Hepatocyte (in vitro differentiated cells): ENCODE measurements at places on chromosomes 4 and X. TPM values are rescaled to one million over a fixed set of nuclear protein-coding genes. Genes with fewer than 3 reads are reported as not detected.

Gene CYBB
- 0.30 TPM in 1 of 2 replicates, not detected in the other for polyA plus RNA-seq

- DNase-seq, result no peak
- no peaks in the 10 kb centered on the region for H3K36me3 ChIP-seq
- H3K27me3 ChIP-seq, result no peaks in the 10 kb centered on the region
- H3K4me3 ChIP-seq, result no peak overlapping the region
Measured at GRCh38 chr4:145756244-145756643, 76.3 kb downstream of the C4orf51 start.

Gene RAB33A
- 7.7 and 11.2 TPM in 2 replicates for polyA plus RNA-seq

Gene FGD1
- 8.7 and 11.9 TPM in 2 replicates for polyA plus RNA-seq

GRCh38 chr4:16122308-16122711 lies 38.5 kb upstream of the PROM1 start:
- H3K36me3 ChIP-seq, result no peaks in the 10 kb centered on the region
- no peak overlapping the region for H3K4me3 ChIP-seq
- DNase-seq, result no peak
- no peaks in the 10 kb centered on the region for H3K27me3 ChIP-seq
- no peaks in the 10 kb centered on the region for H3K4me1 ChIP-seq
- no peak overlapping the region for H3K27ac ChIP-seq

Gene APBB2
- 23.4 and 28.1 TPM in 2 replicates for polyA plus RNA-seq

DNA sequence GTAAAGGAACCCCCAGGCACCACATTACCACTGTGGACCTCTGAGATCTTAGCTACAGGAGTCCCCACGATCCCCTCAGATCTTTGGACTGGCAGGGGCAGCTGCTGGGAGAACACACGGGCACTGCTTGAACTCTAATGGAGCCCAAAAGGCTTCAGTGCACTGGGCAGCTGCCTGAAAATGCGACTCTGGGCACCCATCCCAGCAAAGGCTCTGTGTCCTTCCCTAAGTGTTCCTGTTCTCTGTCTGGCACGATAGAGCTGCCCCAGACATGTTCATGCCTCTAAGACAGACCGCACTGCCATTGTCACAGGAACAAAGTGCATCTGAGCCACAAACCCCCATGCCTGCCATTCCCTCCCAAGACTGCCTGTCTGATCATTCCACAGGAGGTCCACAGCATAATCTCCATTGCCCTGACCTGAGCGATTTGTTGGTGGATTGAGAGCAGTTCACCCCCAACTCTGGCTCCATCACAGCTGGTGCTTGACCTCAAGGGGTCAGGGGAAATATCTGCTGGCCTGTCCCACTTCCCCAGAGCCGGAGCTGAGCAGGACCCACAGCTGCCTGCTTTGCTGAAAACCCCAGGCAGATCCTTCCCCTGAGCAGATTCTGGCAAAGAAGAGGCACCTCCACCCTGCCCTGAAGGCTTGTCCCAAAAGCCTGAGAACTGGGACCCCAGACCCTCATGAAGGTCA lies 436.0 kb upstream of the INTU start:
- no peak overlapping the region for H3K4me3 ChIP-seq
- no peaks in the 10 kb centered on the region for H3K27me3 ChIP-seq
- no peak overlapping the region for H3K27ac ChIP-seq
- no peaks in the 10 kb centered on the region for H3K4me1 ChIP-seq
- no peak for DNase-seq
- H3K36me3 ChIP-seq, result no peaks in the 10 kb centered on the region

Gene AREG
- polyA plus RNA-seq, result 129 and 135 TPM in 2 replicates

- no peak for DNase-seq
- H3K4me3 ChIP-seq, result no peak overlapping the region
- H3K27ac ChIP-seq, result no peak overlapping the region
- no peaks in the 10 kb centered on the region for H3K36me3 ChIP-seq
Measured at GRCh38 chr4:19707876-19708275, 543.8 kb upstream of the SLIT2 start.

Gene CLDN34
- not detected in 2 replicates for polyA plus RNA-seq

Gene BEX5
- polyA plus RNA-seq, result 14.2 and 14.3 TPM in 2 replicates

DNA sequence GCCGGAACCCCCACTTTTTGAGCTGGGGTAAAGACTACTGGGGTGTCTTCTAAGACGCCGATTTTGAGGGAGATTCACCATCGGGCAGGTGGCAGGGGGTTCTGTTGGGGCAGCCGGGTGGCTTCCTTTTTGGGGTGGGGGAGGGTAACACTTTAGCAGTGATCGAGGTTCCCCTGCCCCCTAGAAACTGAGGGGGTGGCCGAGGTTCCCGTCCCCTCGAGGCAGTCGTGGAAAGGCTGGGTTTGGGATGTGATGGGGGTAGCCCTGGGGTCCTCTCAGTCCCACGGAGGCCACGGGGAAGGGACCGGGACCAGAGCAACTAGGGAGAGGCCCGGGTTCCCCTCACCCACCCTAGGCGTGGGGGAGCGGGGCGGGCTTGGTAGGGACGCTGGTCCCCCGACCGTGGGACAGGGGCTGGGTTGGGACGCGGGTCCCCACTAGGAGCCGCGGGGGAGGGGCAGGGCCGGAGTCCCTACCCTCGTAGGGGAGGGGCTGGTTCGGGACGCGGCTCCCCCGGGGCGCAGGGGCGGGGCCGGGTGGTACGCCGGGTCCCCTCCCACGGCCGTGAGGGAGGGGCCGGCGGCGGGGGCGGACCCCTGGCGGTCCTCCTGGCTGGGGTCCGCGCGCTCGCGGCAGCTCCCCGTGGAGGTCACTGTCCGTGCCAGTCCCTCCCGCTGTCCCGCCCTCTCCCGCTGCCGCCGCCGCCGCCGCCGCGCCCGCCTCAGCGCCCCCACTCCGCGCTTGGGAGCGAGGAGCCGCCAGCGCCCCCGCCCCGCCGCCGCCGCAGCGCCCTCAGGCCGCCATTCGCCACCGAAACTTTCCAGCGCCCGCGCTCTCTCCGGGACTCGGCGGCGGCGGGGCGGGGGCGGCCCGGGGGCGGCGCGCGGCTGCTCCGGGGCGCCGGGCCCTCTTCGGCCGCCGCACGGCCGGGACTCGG lies at the start of gene TBL1X:
TSS of gene TBL1X (plus strand) at position 624 of the 937 bp plus-strand sequence. CDS start 188,529 bp downstream, outside the sequence.
- H3K4me3 ChIP-seq, result peak within 1 kb of the TSS; percentile 55
- H3K36me3 ChIP-seq, result no peaks in the 10 kb centered on the region
- H3K27ac ChIP-seq, result peak within 1 kb of the TSS; percentile 78
- H3K4me1 ChIP-seq, result peaks cover 17% of the 10 kb centered on the region
- DNase-seq, result peak; percentile 77

GRCh38 chr4:123072060-123072459 lies 149.7 kb upstream of the NUDT6 start:
- no peak overlapping the region for H3K4me3 ChIP-seq
- DNase-seq, result no peak
- no peaks in the 10 kb centered on the region for H3K36me3 ChIP-seq
- no peak overlapping the region for H3K27ac ChIP-seq
- H3K27me3 ChIP-seq, result no peaks in the 10 kb centered on the region

DNA sequence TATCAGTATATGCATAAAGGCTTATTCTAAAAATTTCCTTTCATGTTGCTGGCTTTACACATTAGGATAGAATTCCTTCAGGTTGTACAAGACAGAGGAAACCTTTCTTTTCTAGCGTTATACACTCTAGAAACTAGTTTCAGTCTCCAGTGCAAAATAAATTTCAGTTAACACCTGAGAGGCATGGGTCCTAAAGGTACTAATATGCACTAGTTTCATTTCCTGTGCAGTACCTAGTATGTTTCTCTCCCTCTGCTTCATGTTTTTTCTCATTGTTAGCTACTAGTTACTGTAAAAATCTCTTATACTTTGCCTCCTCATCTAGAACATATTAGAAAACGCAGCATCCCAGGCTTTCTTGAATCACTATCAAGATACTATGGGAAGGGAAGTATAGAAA lies 54.0 kb downstream of the SNX25 start:
- H3K36me3 ChIP-seq, result no peaks in the 10 kb centered on the region
- no peak for DNase-seq
- H3K4me1 ChIP-seq, result no peaks in the 10 kb centered on the region

Gene BCORL1
- polyA plus RNA-seq, result 8.0 and 9.2 TPM in 2 replicates

GRCh38 chrX:123487236-123487635 lies 245.6 kb downstream of the THOC2 start:
- DNase-seq, result no peak
- H3K27me3 ChIP-seq, result no peaks in the 10 kb centered on the region
- no peaks in the 10 kb centered on the region for H3K4me1 ChIP-seq
- no peak overlapping the region for H3K4me3 ChIP-seq
- H3K27ac ChIP-seq, result no peak overlapping the region

DNA sequence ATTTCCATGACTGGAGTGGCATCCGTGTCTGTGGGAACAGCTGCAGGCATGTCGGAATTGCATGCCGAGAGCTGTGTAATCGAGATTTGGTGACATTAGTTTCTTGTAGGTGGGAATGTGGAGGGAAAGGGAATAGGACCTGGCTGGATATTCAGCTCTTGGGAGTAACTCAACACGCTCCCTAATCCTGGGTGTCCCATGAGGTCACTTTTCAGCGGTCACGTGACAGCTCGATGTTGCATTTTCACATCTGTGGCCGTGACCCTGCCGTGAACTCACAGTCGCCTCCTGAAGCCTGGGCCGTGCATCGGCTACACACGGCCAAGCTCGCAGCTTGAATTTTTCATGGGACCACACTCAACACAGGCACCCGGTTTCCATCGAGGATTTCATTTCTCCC lies 25.8 kb upstream of the PSAPL1 start:
- H3K4me1 ChIP-seq, result no peaks in the 10 kb centered on the region
- H3K27me3 ChIP-seq, result no peaks in the 10 kb centered on the region
- H3K4me3 ChIP-seq, result no peak overlapping the region

GRCh38 chr4:35342833-35343232 lies 901.5 kb downstream of the ARAP2 start:
- H3K36me3 ChIP-seq, result no peaks in the 10 kb centered on the region
- DNase-seq, result no peak
- no peak overlapping the region for H3K4me3 ChIP-seq
- H3K27me3 ChIP-seq, result no peaks in the 10 kb centered on the region
- no peak overlapping the region for H3K27ac ChIP-seq

DNA sequence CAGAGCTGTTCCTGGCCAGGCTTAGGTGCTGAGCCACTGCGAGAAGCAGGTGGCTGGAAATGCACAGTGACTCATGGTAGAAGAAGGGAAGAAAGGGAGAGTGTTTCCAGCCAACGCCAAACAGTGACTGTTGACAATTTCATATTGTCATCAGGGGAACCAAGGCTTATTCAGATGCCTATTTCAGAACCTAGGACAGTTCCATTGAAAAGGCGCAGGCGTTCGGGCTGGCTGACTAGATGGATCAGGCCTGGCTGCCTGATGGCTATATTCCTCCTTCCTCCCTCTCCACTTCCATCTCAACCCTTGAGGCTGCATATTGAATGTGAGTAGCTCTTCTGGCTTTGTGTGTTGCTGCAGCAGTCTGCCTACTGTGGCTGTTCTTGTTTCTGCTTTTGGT lies 73.0 kb upstream of the FRMPD4 start:
- no peaks in the 10 kb centered on the region for H3K36me3 ChIP-seq
- H3K4me1 ChIP-seq, result no peaks in the 10 kb centered on the region
- H3K4me3 ChIP-seq, result no peak overlapping the region
- no peak overlapping the region for H3K27ac ChIP-seq

DNA sequence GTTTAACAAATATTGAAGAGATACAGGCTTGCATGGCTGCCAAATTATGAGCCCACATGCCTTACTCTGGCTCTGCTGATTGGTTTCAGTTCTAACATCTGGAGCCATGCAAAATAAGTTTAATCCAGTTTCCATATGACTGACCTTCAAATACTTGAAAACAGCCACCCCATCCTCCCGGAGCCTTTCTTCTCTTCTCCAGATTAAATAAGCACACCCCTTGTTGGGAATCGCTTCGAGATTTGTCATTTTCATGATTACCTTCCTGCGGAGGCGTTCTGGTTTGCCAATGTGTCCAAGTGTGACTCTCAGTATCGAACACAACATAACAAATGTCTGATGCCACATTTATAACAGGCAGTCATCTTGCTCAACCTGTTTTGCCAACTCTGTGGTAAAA lies 101.6 kb upstream of the JADE1 start:
- H3K4me1 ChIP-seq, result peaks cover 5% of the 10 kb centered on the region
- H3K4me3 ChIP-seq, result no peak overlapping the region
- no peaks in the 10 kb centered on the region for H3K27me3 ChIP-seq
- DNase-seq, result no peak

Gene TENM3
- 13.7 and 16.1 TPM in 2 replicates for polyA plus RNA-seq

- no peaks in the 10 kb centered on the region for H3K36me3 ChIP-seq
- no peaks in the 10 kb centered on the region for H3K27me3 ChIP-seq
- peaks cover 6% of the 10 kb centered on the region for H3K4me1 ChIP-seq
- H3K4me3 ChIP-seq, result no peak overlapping the region
Measured at GRCh38 chr4:73507541-73507940, 26.0 kb downstream of the AFM start.

Gene SASH3
- 0.31 and 0.96 TPM in 2 replicates for polyA plus RNA-seq

GRCh38 chrX:64580035-64580434 lies 184.8 kb upstream of the MTMR8 start:
- no peak for DNase-seq
- no peaks in the 10 kb centered on the region for H3K36me3 ChIP-seq
- H3K27ac ChIP-seq, result no peak overlapping the region
- H3K27me3 ChIP-seq, result no peaks in the 10 kb centered on the region
- H3K4me3 ChIP-seq, result no peak overlapping the region

Gene ARHGAP36
- not detected in 2 replicates for polyA plus RNA-seq

GRCh38 chr4:184994010-184994622 lies 24.2 kb upstream of the HELT start:
- no peak for DNase-seq
- H3K4me1 ChIP-seq, result no peaks in the 10 kb centered on the region
- H3K27me3 ChIP-seq, result no peaks in the 10 kb centered on the region
- H3K4me3 ChIP-seq, result no peak overlapping the region
- H3K36me3 ChIP-seq, result no peaks in the 10 kb centered on the region
- H3K27ac ChIP-seq, result no peak overlapping the region

DNA sequence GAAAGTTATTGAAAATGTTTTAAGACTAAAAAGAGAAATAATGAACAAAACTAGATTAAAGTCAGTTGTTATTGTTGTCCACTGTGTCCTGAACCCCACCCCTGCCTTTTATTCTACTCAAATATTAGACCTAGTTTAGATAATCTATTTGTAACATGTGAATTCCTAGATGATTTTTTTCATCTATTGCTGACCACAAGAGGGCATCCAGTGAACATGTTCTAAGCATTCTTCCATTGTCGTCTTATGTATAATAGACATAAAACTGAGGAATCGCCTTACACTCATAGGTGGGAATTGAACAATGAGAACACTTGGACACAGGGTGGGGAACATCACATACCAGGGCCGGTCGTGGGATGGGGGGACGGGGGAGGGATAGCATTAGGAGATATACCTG lies 36.4 kb upstream of the HPRT1 start:
- H3K27ac ChIP-seq, result no peak overlapping the region
- DNase-seq, result no peak
- H3K4me3 ChIP-seq, result no peak overlapping the region
- no peaks in the 10 kb centered on the region for H3K36me3 ChIP-seq
- H3K4me1 ChIP-seq, result no peaks in the 10 kb centered on the region

Gene NPNT
- polyA plus RNA-seq, result 231 and 233 TPM in 2 replicates

DNA sequence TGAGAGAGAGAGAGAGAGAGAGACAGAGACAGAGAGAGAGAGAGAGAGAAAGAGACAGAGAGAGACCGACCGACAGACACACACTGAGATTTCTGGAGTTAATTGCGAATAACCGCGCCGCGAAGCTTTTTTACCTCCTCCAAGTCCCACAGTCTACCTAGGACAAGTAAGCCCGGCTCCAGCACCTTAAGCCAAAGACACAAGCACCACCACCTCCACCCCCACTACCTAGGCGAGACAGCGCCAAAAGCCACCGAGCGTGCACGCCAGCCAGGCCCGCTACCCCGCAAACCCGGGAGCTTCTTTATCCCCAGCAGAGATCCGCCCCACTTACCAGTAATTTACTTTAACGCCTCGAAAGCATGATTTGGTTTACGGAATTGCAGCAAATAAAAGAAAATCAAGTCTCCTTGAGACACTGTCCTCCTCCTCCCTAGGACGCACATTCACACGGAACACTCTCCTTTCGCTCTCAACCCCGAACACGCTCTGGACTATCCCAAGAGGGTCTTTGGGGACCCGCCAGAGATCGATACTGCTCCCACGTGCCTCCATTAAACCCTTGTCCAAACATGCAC lies 649.6 kb upstream of the DIPK2B start:
- H3K4me3 ChIP-seq, result peak overlapping the region; percentile 72
- peak; percentile 17 for DNase-seq
- H3K36me3 ChIP-seq, result no peaks in the 10 kb centered on the region
- no peaks in the 10 kb centered on the region for H3K27me3 ChIP-seq
